Spleen (tissue), 13 donors: ENCODE measurements at places on chromosomes 1 and 21.
A peak's percentile ranks its signal among the peaks of the same experiment; 100 is the strongest.

- no peak for DNase-seq
These were observed 13.2 kb downstream of the IFNLR1 start for GRCh38 chr1:24173638-24174575.

DNA sequence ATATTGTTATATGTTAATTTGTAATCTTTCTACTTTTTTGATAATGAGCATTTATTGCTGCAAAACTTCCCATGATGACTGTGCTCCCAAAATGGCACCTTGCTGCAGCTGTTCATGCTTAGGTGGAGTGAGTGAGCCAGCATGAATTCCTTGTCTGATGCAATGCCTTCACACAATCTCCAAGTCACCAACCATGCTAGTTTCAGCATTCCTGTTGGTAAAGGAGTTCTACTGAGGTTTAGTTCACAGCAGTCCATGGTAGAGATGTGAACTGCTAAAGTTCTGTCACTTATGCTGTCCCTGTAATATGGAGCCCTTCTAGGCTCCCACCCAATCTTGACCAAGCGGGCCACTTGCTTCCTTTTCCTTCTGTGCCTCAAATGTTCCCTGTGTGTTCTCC, 26.2 kb upstream of the PRKACB start:
- DNase-seq = no peak

GRCh38 chr1:168614235-168614634, 37.8 kb downstream of the XCL1 start:
- DNase-seq = no peak

DNA sequence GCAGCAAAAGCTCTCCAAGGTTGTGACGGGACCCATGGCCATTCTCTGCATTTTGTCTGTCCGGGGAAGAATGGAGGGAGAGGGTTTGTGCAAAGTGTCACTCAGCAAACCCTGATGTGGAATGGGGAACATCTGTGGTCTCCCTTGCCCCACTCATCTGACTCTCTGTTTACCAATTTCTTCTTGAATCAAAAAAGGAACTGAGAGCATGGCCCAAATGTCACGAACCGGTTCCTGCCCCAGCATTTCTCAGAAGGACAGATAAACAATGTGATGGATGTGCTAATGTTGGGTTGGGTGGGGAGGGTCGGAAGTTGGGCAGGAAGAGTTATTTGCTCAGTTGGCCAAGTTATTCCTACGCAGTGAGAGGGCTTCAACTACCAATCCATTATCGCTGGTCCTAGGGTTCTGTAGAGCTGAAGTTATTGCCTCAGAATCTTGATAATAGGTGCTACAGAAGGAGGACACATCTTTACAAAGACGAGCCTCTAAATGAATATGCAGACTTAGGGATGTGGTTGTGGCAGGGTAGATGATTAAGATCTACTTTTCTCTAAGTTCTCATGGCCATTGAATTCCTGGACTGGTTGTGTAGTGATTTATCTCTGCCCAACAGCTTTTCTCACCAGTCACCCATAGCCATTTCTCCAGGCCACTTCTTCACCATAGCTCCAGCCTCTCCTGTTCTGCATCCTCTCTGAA, 9.6 kb upstream of the DUSP12 start:
- DNase-seq = no peak

DNA sequence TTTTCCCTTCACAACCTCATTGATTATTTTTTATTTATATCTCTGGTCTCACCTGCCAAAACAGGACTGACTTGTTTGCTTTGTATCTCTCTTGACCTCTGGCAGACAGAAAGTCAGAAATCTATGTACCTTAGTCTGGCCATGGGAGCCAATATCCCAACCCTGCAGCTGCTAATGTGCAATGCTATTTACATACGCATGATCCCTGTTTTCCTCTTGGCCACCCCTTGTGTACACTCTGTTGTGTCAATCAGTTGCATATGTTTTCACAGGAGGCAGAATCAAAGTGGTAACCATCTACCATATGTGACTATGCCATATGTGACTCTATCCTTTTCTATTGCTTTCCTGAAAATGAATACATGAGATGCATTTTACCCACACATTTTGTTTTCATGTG, 688.8 kb downstream of the PLA2G4A start:
- no peak for DNase-seq

- DNase-seq = no peak
These were observed 82.6 kb upstream of the CNIH3 start for GRCh38 chr1:224533517-224533916.

GRCh38 chr1:114828251-114828650, 26.4 kb upstream of the SYCP1 start:
- DNase-seq = no peak

DNA sequence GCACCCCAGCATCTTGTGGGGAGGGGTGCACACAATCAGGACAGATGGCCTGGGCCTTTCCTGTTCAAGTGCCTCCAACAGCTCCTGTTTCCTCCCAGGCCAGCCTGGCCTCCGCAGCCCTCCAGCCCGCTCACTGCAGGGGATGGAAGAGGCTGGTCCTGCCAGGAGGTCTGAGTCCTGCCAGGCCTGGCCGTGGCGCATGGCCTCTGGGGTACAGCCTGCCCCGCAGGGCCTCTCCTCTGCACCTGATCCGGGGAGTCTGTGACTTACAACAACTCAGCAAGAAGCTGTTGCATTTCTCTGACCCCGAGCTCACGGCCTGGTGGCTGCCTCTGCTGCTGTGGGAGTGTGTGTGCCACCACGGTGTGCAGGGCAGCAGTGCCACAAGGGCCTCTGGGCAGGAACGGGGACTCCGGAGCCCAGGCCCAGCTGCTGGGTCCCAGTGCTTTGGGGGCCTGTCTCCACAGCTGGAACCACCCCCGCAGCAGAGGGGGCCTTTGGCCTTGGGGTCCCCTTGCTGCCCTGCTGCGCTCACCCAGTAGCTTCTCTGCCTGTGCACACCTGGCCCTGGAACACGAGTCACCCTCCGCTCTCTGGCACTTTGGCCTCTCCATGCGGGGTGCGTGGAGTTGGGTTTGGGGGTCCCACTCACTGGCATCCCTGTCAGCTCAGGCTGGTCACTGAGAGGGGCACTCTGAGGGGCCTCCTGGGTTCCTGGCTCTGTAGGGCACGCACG, 17.4 kb upstream of the LRRC3 start:
- peak; percentile 52 for DNase-seq

- no peak for DNase-seq
These were observed 146.1 kb upstream of the FGGY start for GRCh38 chr1:59150577-59151386.

GRCh38 chr1:35564037-35564883, 6.7 kb downstream of the NCDN start:
- DNase-seq = peak; percentile 89

DNA sequence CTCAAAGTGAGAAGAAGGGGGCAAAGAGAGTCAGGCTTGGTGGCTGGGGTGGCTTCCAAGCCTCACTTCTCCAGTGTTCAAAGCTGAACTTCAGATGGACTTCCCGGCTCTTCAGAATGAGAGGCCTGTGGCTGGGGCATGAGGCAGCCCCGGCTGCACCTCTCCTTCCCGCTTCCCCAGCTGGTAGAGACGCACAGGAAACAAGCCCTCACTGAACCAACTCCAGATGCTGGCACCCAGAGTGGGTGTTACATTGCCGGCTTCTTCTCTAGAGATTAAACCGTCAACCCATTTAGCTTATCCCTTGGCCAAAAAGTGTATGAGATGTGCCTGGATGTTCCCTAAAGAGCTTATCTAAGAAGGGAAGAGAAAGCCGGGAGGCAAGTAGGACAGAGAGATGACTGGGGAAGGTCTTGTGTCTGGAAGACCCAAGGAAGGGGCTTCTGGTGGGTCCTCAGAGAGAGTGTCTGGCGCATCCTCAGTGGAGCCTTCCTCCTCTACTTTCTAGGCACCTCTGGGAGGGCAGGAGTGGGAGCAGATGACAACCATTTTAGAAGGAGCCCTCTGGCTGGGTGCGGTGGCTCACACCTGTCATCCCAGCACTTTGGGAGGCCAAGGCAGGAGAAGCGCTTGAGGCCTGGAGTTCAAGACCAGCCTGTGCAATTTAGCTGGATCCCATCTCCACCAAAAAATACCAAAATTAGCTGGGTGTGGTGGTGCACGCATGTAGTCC, 2.0 kb downstream of the ADAMTSL4 start:
- DNase-seq = no peak
